ENCODE measurements at places on chromosomes 1 and 21. TPM values are rescaled to one million over a fixed set of nuclear protein-coding genes. Genes with fewer than 3 reads are reported as not detected.

- no peak for DNase-seq
Measured at GRCh38 chr1:207004931-207005830, 27.4 kb downstream of the C1orf116 start.

Gene NCMAP
- 0.19 TPM for total RNA-seq

GRCh38 chr1:44554706-44555105, 119.6 kb downstream of the TMEM53 start:
- no peak for DNase-seq

- DNase-seq: no peak
Measured at GRCh38 chr1:196115646-196116045, 492.6 kb downstream of the KCNT2 start.

GRCh38 chr1:94648225-94649007, 106.9 kb upstream of the F3 start:
- no peak for DNase-seq

Gene SLAMF7
- total RNA-seq: 137 TPM

DNA sequence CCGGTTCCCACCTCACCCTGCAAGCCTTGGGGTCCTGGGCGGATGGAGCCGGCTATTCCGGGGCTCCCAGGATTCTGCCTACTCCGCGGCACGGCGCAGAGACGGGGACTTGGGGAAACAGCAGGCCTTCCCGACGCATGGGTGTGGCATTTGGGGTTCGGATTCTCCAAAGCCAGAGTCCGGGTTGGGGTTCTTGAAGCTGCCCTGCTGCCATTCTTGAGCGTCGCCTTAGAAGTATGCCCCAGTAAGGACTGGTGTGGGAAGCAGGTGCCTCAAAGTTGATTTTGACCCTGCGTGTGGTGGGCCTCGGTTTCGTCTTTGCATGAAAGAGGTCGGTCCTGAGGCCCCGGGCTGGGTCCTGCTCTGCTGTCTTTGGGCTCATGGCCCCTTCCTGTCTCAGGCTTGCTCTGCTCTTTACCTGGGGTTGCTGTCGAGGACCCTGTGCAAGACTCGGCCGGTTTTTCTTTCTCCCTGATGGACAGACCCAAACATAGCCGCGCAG, 696 bp downstream of the GUK1 start:
- DNase-seq: peak; percentile 57

Gene BCL2L15
- total RNA-seq: 2.9 TPM

GRCh38 chr1:99438656-99439230, 174.5 kb downstream of the PLPPR4 start:
- DNase-seq: no peak

Gene SLC2A5
- total RNA-seq: not detected

Gene CFHR3
- not detected for total RNA-seq

Gene AMY1C
- total RNA-seq: not detected

GRCh38 chr21:36005018-36005417, 55.3 kb downstream of the SETD4 start:
- DNase-seq: no peak

Gene TMEM51
- total RNA-seq: 0.57 TPM

- DNase-seq: no peak
Measured at GRCh38 chr1:18484721-18485120, 4.0 kb downstream of the KLHDC7A start.

GRCh38 chr1:210213335-210213734, 19.3 kb upstream of the SERTAD4 start:
- no peak for DNase-seq

Gene TTC39A
- not detected for total RNA-seq

Gene ERVH48-1
- 0.55 TPM for total RNA-seq

- no peak for DNase-seq
Measured at GRCh38 chr1:236281198-236281653, 532 bp downstream of the ERO1B start.

DNA sequence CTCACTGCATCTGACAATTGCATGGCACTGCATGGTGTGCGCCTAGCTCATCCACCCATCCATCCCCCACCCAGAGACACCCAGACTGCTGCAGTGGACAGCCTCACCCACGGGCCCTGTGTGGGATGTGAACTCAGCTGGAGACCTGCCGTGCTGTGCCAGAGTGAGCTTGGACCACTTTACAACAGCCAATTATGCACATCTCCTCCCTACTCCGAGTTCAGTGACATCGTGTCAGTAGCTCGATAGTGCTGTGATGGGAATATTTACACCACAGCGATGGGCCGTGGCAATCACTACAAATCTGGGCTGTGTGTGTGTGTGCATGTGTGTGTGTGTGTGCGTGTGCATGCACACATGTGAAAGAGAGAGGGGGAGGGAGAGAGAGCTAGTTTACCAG, 42.5 kb downstream of the TMEM51 start:
- no peak for DNase-seq
